Stimulated activated CD4-positive, alpha-beta T cell treated with anti-CD3 and anti-CD28 coated beads, TNF-alpha, amount 100 ng/mL, for 48 hours (primary cell): ENCODE measurements at places on chromosomes 7 and 10.
A peak's percentile ranks its signal among the peaks of the same experiment; 100 is the strongest.

- DNase-seq, result no peak
Measured at GRCh38 chr10:5594271-5595049, 69.7 kb downstream of the CALML3 start.

DNA sequence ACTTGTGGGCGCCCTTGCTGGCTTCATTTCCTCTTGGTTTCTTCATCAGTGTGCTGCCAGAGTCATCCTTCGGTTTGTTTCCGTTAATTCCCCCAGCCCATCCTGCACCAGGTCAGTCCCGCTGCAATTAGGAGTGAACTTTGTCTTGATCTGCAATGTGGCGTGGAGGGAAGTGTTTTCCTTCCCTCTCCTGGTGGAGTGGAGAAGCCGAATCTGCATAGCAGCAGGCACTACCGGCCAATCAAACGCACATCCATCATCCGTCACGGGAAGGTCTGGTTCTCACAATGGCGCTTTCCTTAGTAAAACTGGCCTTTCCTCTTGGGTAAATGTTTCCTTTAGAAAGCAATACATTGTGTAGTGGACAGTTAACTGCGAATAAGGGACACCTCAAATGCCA lies 337.5 kb downstream of the CXCL12 start:
- no peak for DNase-seq

DNA sequence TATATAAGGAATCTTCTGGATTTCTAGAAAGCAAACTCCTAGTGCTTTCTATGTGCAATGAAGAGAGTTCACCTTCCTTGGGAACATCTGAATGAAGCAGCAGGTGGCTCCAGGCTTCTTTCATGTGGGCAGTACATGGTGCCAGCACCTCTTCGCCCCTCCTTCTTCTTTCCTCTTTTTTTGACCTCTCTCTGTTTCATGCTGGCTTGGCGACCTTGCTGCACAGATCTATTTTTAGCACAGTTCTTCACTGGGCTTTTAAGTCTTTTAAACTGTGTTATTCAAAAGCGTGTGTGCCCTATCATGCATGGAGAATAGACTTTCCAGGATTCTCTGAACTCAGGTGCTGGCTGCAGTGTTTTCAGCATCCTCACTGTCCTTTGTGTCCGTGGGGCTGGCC lies 400.3 kb upstream of the PRKCQ start:
- DNase-seq, result no peak

DNA sequence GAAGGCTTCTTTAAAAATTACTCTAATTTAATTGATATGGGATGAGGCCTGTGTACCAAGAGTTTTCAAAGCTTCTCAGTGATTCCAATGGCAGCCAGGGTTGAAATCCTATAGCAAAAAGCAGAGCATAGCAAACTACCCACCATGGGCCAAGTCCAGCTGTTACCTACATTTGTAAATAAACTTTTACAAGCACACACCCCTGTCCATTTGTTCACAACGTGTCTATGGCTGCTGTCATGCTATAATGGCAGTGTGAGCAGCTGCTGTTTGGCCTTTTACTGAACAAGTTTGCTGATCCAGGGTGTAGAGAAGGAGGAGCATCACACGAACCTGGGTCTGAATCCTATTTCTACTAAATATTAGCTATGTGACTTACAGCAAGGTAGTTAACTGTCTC lies 50.0 kb downstream of the NPY start:
- no peak for DNase-seq

GRCh38 chr7:1865571-1866255 lies 195.6 kb downstream of the ELFN1 start:
- DNase-seq, result no peak

GRCh38 chr10:43257347-43258210 lies 9.3 kb downstream of the RASGEF1A start:
- no peak for DNase-seq

DNA sequence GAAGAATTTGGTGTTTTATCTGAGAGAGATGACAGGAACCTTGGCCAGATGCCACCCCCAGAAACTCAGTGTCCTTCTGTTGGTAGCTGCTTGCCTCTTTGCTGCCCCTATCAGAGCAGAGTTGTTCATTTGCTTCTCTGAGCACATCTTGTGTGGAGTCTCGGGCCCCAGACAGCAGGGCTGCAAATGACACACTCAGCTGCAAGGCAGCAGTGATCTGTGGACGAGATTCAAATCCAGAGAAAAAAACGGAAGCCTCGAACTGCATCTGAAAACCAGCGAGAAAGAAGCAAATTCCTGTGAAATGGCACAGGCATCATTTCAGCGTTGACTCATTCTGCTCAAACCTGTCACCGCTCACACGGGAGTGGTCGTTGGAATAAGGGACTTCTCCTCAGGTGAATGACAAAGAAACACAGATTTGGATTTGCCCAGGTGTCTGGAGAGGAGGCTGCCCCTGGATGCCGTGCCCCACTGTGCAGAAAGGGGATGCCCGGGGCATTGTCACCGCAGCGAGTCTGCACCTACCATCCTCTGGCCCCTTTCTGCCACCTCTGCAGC lies 144.7 kb downstream of the PFKFB3 start:
- peak; percentile 43 for DNase-seq

DNA sequence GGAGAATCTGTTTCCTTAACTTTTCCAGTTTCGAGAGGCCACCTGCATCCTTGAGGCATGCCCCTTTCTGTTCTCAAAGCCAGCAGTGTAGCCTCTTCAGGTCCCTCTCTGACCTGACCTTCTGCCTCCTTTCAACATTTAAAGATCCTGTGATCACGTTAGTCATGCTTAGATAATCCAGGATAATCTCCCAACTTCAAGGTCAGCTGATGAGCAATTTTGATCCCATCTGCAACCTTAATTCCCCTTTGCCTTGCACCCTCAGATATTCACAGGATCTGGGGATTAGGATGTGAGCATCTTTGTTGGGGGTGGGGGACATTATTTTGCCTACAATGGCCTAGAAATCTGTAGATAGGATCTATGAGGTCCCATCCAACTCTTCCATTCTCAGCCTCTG lies 8.0 kb downstream of the HKDC1 start:
- DNase-seq, result no peak
